ENCODE measurements at places on chromosomes 3 and 15. TPM values are rescaled to one million over a fixed set of nuclear protein-coding genes. Genes with fewer than 3 reads are reported as not detected.

Gene NTRK3
- 26.3 TPM for total RNA-seq

Gene SLC22A13
- total RNA-seq = not detected

Gene ABHD17C
- 30.4 TPM for total RNA-seq

Gene TRAT1
- total RNA-seq = not detected

Gene RTP1
- total RNA-seq = not detected

Gene CPN2
- not detected for total RNA-seq

Gene DGKG
- total RNA-seq = 8.1 TPM

Gene NANOGP8
- total RNA-seq = not detected

Gene PRR23C
- not detected for total RNA-seq

Gene NRROS
- not detected for total RNA-seq

Gene SH3GL3
- 0.85 TPM for total RNA-seq

Gene FBXO40
- total RNA-seq = not detected

Gene SCAP
- 27.8 TPM for total RNA-seq

Gene GRIP2
- 2.0 TPM for total RNA-seq

Gene MUSTN1
- total RNA-seq = 0.28 TPM

Gene CACNA2D2
- total RNA-seq = 0.50 TPM

Gene SLC12A1
- not detected for total RNA-seq

Gene TMCO5A
- total RNA-seq = not detected

Gene DYNLT2B
- total RNA-seq = 27.5 TPM

Gene ARHGEF26
- 9.1 TPM for total RNA-seq

Gene LYZL4
- total RNA-seq = not detected

Gene SNUPN
- total RNA-seq = 30.5 TPM

Gene THSD4
- 24.4 TPM for total RNA-seq

Gene SAMMSON
- total RNA-seq = not detected

Gene LMAN1L
- not detected for total RNA-seq

Gene GALNT15
- not detected for total RNA-seq

All from A549 treated with Mapracorat at 1 μM for 4 hours (cell line).